Lung (tissue), 17 donors: ENCODE measurements at places on chromosomes 6 and 20. TPM values are rescaled to one million over a fixed set of nuclear protein-coding genes. Genes with fewer than 3 reads are reported as not detected.

ZSCAN31 gene
- total RNA-seq, result 10.7 TPM

GRCh38 chr6:108074359-108075144, at the start of gene OSTM1:
OSTM1 (minus strand) TSS chr6:108074741; CDS start chr6:108074651, 90 bp downstream.
- peak; percentile 96 for DNase-seq

DEF6 gene
- 11.2 TPM for total RNA-seq

HLA-DQB1 gene
- total RNA-seq, result 4.1 TPM

GRCh38 chr20:63097336-63097831, 90.6 kb upstream of the BHLHE23 start:
- DNase-seq, result peak; percentile 6

GRCh38 chr6:43695967-43696291, 8.3 kb upstream of the MRPS18A start:
- no peak for DNase-seq

DEFB132 gene
- not detected for total RNA-seq

- DNase-seq, result no peak
These were observed 126.6 kb downstream of the ADAT2 start for GRCh38 chr6:143323729-143324470.
